Stimulated activated CD4-positive, alpha-beta T cell treated with anti-CD3 and anti-CD28 coated beads, Interleukin-1b, Interleukin-23, amount 100 ng/mL, for 1 hour (primary cell): ENCODE measurements at places on chromosomes 2 and 18.

- DNase-seq, result no peak
These were observed 2.6 kb downstream of the CHRNG start for GRCh38 chr2:232541961-232542714.

DNA sequence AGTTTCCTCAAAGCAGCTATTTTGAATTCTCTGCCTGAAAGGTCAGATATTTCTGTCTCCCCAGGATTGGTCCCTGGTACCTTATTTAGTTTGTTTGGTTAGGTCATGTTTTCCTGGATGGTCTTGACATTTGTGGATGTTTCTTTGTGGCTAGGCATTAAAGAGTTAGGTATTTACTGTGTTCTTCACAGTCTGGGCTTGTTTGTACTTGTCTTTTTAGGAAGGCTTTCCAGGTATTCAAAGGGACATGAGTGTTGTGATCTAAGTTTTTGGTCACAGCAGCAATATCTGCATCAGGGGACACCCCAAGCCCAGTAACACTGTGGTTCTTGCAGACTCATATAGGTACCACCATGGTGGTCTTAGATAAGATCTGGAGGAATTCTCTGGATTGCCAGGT lies 11.8 kb downstream of the MYO3B start:
- no peak for DNase-seq

GRCh38 chr2:128259585-128259984 lies 59.1 kb downstream of the HS6ST1 start:
- no peak for DNase-seq

DNA sequence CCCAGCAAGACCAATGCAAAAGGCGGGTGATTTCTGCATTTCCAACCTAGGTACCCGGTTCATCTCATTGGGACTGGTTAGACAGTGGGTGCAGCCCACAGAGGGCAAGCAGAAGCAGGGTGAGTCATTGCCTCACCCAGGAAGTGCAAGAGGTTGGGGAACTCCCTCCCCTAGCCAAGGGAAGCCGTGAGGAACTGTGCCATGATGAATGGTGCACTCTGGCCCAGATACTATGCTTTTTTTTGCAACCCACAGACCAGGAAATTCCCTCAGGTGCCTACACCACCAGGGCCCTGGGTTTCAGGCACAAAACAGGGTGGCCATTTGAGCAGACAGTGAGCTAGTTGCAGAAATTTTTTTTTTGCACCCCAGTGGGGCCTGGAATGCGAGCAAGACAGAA lies 662.6 kb upstream of the ACVR2A start:
- DNase-seq, result no peak

GRCh38 chr2:182586426-182586825 lies 129.6 kb upstream of the DNAJC10 start:
- DNase-seq, result no peak

- no peak for DNase-seq
These were observed 112.7 kb downstream of the OTX1 start for GRCh38 chr2:63163161-63163820.

DNA sequence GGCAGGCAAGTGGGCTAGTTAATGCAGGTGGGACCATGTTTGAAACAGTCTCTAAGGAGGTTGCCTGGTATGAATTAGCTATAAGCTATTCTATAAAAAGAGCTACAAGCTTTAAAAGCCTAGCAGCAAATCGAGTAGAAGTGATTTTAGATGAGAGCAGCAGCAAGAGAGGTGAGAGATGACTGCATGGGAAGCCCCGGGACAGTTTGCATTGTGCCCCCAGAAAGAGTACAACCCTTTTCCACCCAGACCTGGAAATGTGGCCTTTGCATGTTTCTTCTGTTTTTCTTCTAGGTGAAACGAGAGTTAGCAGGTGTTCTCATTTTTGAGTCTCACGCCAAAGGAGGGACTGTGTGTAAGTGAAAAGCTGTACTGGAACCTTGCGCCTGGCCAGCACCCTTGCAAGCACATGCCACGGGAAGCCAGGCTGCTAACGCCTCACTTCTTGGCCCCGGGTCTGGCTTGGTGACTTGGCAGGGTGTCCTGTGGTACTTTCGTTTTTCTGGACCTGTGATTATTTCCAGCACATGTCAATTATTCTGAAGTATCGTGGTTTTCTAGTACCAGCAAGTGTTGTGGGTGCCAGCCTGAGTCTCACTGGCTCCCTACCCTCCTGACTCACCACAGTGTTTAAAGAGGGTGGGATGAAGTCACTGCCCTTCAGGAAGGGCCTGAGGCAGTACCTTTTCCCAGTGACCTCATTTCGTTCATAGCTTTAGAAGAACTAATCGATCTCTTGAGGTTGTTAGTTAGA lies 90.3 kb upstream of the MAP3K20 start:
- DNase-seq, result no peak
